ENCODE measurements at places on chromosomes 4 and X.
A peak's percentile ranks its signal among the peaks of the same experiment; 100 is the strongest.

DNA sequence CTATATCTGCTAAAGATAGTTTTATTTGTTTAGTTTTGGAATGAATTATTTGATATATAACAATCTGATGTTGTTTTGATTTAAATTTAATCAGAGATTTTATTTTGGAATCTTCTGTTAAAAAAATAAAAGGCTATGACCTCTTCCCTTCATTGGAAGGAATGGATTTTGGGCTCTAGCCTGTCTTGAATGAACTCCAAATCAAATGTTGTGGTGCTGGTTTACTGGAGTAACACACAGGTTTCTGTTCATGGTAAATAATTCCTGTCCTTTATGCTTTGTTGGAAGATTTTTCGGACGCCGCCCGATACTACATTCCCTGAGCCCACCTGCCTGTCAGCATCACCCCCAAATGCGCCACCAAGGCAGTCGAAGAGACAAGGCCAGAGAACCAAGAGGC lies 291.1 kb downstream of the ARHGAP10 start:
- DNase-seq = no peak

DNA sequence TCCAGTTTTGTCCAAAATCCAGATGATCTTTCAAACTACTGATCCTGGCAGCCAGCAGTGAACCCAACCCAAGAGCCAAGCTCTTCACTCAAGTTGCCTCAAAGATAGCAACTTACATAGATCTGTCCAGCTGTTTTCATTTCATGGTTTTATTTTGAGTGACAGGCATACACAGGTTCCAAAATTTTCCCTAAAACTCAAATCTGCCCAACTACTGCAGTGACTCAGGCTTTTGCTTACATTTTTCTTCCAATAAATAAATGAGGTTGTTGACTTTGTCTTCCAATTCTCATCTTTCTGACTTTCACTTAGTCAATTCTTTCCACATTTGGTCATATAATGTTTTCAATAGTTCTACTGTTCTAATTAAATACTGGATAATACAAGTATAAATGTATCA lies 158.8 kb downstream of the TECRL start:
- DNase-seq = no peak

GRCh38 chr4:17206829-17207801 lies 304.8 kb downstream of the QDPR start:
- DNase-seq = no peak

DNA sequence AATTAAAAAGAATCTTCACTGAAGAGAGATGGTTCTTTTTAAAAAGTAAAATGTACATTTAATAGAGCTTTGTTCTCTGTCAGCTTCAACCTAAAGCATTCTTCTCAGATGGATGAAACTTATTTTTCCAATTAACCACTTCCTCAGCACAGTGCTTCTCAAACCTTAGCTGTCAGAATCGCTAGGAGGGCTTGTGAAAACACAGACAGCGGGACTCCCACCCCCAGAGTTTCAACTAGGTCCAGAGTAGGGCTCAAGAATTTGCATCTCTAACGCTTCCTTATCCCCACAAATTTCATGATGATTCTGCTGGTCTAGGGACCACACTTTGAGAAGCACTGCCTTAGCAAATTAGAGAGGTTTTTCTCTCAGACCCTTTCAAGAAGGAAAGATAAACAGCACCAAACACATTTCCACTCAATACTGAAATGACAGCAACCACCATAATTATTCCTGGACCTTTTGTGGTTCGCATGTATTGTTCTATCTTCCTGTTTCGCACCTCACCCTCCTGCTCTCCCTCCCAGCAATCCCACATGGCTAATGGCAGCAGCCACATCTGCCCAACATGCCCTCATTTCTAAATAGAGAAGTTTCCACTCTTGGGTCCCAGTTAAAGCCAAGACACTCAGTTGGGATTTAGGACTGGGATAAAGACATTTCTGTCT lies 73.2 kb downstream of the ZNF827 start:
- DNase-seq = no peak

DNA sequence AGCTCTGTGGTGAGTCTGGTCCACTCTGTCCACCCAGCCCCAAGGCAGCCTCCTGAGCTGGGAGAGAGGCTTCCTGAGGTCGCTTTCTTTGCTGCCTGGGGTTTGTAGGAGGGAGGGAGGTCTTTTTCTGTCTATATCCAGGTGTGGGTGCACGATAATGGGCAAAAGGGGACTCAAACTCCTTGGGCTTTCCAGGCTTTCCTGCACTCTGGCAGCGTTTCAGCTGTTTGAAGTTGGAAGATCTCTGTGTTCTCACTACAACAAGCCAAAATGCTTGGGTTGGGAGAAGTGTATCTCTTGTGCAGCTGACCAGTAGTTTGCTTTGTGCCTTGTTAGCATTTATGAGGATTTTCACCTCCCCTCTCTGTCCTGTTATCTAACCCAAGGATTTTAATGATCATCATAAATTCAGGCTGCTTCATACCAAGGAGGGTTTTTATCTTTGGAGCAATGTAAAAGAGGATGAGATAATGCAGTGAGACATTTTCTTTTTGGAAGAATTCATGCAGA lies 126.3 kb downstream of the REPS2 start:
- no peak for DNase-seq

- no peak for DNase-seq
Measured at GRCh38 chrX:74438764-74439163, 17.5 kb downstream of the SLC16A2 start.

DNA sequence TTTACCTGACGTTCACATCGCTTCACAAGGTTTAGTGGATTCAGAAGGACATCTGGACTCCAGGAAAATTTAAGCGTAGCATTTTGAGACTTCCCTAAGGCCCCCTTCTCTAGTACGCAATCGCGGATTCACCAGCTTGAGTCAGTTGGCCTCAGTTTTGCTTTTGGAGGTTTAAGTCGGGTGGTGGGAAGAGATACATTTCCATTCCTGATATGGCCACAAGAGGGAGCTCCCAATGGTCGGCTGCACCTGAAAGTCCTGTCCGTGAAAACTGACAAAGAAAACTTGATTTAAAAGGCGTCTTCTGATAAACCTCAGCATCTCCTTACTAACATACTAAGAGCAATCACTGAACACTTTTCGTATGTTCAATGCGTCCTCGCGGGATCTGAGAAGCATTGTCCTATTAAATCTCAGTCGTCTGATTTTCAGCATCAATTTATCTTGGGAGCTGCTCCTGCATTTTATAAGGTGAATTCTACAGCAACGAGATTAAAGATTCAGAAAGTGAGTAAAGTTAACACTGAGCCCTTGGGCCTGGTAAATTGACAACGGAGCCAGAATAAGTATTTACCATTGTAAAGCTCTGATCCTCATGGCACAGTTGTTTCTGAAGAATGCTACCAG lies 50.6 kb downstream of the LGI2 start:
- DNase-seq = no peak

GRCh38 chrX:38225093-38225492 lies 4.4 kb upstream of the SRPX start:
- DNase-seq = no peak

DNA sequence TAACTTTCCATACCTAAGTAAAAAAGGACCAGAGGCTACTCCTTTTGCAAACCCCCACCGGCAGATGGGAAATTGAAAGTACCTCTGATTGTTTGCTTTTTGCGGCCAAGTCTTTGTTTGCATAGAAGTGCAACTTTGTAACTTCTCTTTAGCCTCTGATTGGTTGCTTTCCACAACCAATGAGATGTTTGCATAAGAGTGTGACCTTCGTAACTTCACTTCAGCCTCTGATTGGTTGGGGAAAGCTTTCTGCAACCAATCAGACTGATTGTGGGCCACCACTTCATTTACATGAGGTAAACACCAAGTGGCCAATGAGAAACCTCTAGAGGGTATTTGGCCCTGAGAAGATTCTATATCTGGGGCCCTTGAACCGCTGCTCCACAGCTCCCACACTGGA lies 48.8 kb upstream of the PGRMC1 start:
- no peak for DNase-seq

DNA sequence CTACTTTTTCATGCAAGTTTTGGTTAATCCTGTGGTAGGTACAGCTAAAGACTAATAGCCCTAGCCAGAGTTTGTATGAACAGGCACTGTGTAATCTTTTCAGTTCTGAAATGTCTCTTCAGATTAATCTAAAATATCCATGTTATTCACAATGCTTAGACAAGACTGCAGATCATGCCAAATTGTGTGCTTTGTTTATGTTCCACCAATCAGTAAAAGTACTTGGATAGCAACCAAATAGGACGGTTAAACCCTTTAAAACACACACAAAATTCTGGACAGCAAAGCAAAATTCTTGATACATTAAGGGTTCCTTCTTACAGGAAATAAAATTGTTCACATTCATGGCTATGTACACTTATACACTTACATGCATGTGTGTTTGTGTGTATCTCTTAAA lies 139.1 kb downstream of the KLHL13 start:
- no peak for DNase-seq

DNA sequence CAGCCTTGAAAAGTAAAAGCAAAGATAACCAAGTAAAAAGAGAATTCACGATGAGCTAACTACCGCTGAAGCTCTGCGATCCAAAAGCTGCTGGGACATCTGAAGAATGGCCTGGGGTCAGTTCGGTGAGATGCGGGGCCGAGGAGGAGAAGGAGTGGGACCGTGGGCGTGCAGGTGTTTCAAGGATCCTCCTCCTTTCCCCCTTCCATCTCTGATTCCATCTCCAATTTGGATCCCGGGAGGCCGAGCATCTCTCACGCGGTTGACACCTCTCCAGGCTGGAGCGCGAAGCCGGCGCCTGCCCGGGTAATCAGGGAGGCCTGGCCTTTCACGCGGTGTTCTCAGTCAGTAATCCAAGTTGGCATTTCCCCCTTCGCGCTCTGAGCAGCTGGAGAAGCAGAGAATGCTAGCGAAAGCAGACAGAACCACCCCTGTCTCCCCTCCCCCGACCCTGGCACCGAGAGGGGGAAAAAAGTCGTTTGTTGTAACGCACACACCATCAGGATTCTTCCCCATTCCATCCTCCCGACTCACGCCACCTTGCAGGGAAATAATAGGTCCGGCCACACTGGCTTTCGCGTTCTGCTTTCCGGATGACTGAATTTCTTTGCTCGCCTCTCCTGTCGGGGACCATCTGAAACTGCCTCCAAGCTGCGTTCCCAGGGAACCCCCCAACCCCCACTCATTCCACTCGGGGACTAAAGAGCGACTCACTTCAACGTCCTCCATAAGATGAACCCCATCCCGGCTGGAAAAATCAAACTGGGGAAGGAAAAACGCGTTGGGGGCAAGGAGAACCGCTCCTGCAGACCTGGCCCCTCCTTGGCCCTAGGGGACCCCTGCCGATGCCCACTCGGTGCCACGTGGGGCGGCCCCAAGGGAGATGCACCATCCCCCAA lies 6.5 kb downstream of the NEUROG2 start:
- no peak for DNase-seq

- DNase-seq = peak; percentile 62
Measured at GRCh38 chrX:134603806-134604700, 54.2 kb downstream of the PLAC1 start.

GRCh38 chr4:145545538-145546174 lies 64.0 kb downstream of the SMAD1 start:
- DNase-seq = peak; percentile 55

GRCh38 chr4:167233685-167234315 lies 494 bp downstream of the SPOCK3 start:
- DNase-seq = no peak

DNA sequence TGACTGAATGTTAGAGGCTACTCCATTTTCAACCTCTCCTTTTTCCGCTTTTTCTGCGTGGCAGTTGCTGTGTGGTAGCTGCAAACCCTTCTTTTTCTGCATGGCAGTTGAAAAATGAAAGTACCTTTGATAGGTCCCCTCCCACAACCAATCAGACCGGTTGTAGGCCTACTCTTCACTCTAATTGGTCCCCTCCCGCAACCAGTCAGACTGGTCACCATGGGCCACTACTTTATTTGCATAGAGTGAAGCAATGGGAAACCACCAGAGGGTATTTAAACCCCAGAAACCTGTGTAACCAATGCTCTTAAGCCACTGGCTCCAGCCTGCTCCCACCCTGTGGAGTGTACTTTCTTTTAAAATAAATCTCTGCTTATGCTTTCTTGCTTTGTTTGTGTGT lies 877.8 kb downstream of the FAM133A start:
- no peak for DNase-seq

All from BJ (cell line).